ENCODE measurements at places on chromosomes 1 and 21.

DNA sequence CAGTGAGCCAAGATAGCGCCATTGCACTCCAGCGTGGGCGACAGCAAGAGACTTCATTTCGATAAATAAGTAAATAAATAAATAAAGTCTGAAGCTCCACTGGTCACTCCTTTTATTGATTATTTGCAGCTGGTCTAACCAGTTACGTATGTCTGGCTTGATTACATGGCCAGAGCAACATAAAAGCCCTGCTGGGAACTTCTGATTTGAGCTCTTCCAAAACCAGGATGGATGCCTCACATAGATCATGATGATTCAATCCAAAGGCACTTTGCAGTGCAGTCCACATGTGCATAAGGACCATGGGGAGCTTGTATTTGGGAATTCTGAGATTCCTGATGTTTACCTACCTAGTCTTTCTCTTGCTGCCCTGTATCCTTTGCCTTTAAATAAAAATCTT is 24.0 kb downstream of the NSUN4 start:
- DNase-seq = no peak

DNA sequence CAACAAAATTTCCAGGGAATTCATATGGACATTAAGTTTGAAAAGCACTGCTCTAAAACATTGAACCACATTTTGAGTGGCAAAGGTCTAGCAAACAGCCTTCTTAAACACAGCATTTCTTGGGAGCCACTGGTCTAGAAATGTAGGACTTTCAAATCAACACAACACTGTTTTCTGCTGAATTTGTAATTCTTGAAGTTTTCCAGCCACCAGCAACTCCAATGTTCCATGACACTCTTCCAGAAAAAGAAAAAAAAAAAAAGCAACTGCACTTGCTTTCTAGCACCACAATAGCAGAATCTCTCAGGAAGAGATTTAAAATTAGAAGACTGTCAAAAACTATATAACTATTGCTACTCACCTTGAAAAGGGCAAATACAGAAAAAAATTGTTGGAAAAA is 4.5 kb downstream of the SYDE2 start:
- DNase-seq = no peak

- DNase-seq = no peak
Observed at GRCh38 chr1:203181586-203182386, 4.7 kb downstream of the CHI3L1 start.

DNA sequence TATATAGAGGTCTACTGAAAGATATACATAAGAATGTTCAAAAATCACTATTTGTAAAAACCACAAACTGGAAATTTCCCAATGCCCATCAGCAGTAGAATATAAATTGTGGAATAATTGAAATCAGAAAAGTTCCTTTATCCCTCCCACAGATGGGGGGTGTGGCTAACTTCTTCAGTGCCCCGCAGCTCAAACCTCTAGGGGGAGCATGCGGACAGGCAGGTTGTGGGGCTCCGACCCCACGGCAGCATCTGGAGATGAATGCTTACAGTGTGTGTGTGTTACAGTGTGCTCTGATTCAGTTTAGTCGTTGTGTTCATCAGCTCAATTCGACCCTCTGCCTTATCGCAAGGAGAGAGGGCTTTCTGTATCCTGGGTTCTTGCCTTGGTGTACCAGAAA is 262.1 kb upstream of the LRRC7 start:
- no peak for DNase-seq

- no peak for DNase-seq
Observed at GRCh38 chr1:184559117-184559713, 172.4 kb downstream of the C1orf21 start.

DNA sequence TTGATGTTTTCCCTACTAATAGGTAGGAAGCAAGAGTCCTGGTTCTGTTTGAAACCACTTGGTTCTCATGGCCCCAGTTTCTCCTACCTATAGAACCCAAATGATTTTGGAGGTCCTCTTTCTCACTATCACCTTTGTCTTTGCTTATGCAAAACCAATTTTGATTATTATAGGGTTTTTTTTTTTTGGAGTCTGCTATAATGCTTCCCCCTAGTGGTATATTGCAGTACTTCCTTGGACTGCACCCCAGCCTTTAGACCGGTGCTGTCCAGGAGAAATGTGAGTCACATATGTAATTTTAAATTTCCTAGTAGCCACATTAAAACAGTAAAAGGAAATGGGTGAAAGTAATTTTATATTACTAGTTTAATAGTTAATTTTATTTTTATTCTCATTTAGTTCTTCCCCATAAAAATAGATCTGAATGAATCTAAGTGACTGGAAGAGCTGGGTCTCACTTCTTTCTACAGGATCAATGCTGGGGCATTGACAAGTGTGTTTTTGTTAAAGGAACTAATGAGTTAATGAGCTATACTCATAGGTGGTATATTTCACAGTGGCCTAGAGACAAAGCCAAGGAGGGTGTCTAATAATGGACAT is 10.6 kb downstream of the FCMR start:
- no peak for DNase-seq

DNA sequence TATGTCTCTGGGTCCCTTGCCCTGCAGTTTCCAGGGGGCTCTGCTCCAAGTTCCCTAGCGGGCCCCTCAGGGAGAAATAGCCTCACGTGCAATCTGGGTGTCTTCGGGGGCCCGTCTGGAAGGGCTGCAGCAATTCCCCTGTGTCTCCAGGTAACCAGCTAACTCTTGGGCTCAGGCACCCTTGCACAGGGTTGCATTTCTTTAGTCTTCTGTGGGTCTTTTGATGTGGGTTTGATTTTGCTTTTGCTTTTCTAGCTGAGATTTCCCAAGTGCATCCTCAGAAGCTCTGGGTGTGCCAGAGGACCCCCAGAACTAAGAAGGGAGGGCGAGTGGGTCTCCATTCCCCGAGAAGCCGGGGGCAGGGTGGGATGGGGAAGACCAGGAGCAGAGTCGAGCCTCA is 75.7 kb downstream of the SPSB1 start:
- DNase-seq = no peak

DNA sequence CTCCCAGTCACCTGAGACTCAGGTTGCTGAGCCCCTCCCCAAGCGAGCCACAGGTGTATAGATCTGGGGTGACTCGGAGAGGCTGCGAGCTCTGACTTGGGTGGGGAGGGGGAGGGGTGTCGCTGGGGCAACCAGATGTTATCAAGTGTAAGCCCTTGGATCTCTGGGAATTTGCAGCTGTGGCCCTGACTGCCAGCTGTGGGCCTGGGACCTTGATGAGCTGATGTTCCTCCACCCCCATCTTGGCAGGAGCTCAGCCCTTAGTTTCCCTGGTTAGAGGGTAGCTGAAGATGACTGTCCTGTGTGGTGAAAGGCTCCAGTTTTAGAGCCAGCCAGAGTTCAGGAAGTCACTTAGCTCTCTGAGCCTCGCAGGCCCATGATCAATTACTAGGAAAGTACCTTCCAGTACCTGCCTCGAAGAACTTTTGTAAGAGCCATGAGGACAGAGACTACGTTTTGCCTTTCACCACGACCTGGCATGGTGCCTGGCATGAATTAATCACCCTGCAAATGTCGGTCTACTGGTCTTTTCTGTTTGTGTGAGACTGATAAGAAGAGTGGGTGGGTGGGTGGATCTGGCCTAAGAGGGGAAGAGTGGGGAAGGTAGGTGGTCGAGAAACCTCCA is 55.8 kb downstream of the YARS1 start:
- no peak for DNase-seq

GRCh38 chr21:34198231-34199120 is 125.1 kb downstream of the MRPS6 start:
- no peak for DNase-seq
